ENCODE measurements at places on chromosomes 5 and 9.

- no peak for DNase-seq
Measured at GRCh38 chr9:102867488-102867887, 127.6 kb upstream of the CYLC2 start.

DNA sequence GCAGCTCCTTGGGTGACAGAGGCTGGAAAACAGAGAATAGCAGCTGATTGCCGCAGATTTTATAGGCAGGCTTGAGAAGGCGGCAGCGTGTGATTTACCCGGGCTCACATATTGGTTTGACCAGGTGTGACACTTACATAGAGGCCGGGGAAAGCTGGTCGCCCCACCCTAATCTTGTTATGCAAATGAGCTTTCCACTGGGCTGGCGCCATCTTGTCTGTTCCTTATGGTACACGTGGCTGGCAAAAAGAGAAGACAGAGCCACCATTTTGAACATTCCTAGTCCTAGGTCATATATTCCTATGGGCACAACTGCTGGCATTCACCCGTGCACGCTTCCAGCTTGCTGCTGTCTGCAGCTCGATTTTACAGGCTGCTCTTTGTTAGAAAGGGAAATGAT, 11.3 kb upstream of the SPZ1 start:
- DNase-seq = no peak

- DNase-seq = no peak
Measured at GRCh38 chr5:102561894-102562760, 63.3 kb upstream of the SLCO6A1 start.

DNA sequence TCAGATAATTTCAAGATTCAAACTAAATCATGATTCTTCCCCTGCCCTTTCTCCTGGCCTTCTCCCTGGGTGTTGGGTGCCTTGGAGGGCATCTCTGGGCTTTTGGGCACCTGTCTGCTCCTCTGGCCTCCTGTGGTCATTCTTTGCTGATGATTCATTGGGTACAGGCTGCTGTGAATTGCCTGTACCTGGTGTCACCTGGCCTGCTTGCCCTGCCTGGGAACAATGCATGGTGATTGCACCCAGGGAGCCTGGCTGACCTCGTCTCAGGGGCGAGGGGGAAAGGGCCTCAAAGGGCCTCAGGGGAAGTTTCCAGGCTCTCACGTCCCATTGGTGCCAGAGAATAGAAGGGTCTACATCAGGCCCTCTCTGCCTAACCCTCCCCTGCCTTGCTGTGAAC, 20.1 kb upstream of the CKMT2 start:
- no peak for DNase-seq

DNA sequence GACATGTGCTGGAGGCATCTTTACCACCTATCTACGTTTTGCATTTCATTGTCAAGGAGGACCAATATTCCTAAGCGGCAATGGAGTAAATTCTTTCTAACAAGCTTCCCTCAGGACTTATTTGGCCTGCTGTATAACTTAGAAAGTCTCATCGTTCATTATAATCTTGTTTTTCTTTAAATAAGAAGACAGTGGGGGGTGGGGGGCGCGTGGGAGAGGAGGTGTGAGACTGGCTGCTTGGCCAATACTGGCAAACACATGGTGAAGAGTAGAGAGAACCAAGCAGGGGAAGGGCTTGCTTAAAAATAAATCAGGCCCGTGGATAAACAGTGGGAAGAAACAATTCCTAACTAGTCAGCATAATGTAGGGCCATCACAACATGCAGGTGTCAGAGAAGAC, 217.2 kb downstream of the GRIA1 start:
- DNase-seq = no peak

- DNase-seq = no peak
Measured at GRCh38 chr5:16943846-16944678, 8.0 kb upstream of the MYO10 start.

- no peak for DNase-seq
Measured at GRCh38 chr5:115738830-115739229, 77.6 kb downstream of the CDO1 start.
